ENCODE measurements at places on chromosomes 5 and 9.

GRCh38 chr5:39100851-39101396 lies 26.7 kb upstream of the RICTOR start:
- DNase-seq: no peak

- no peak for DNase-seq
These were observed 82.1 kb upstream of the IL33 start for GRCh38 chr9:6133346-6134063.

DNA sequence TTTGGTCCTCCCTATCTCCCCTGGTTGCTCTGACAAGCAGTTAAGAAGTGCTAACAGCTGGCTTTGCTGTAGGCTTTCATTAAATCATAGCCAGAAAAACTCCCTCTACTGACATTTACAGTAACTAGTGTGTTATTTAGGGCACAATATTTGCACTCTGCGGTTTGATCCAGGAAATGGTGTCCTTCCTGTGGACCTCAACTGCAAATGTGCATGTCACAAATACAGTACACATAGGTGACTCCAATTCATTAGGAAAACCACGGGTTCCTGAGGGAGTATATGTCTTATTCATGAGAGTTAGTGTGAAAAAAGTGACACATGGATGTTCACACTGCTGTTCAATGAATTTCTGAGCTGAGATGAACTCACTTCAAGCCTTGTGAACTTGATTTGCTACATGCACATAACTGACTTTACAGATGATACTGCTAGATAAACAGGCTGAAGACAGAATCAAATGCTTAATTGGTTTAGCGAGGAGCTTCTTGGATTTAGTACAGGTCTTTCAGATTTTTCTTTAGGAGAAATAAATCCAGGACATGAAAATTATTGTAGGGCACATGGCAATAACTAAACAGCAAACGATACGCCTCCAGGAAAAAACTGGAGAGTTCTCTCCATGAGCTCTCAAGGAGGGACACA lies 281.5 kb downstream of the EFNA5 start:
- no peak for DNase-seq

- no peak for DNase-seq
These were observed 225.1 kb downstream of the ARRDC3 start for GRCh38 chr5:91158011-91158410.

DNA sequence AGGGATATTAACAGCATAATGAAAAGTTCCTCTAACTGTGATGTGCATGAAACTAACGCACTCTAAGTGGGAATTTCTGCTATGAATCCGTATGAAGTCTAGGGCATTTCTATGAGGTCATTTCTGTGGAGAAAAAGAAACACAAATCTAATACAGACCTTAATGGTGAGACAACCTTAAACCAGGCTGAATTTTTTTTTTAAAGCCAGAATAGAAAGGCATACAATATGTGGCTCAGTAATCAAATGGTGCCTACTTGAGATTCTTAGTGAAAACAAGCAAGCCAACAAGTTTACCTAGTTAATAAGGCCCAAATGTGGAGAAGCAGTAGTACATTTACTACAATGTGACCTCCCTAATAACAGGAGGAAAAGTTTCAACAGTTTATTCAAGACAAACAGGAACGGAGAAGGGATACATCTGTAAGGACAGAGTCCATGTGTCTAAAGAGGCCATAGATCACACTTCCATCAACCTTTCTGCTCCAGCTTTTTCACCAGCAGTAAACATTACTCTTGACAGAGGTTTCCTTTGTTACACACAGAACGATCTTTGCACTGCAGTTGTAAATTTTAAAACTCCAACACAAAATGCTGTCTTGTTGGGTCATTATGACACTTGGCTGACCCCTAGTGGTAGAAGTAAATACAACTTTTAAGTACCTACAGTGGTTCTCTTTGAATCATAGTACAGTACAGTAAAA lies 26.2 kb downstream of the CARNMT1 start:
- DNase-seq: no peak

DNA sequence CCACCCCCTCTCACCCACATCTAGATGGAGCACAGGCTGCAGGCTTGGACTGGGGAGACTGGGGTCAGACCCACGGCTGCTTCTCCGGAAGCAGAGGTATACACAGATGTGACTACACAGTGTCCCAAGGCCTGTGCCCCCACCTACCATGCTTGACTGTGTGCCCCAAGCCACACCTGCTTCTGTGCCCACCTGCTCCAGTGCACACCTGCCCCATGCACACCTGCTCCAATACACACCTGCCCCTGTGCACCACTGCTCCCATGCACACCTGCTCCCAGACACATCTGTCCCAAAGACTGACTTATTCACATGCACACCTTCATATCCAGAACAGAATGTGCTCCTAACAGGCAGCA lies 5.5 kb upstream of the COL5A1 start:
- no peak for DNase-seq

DNA sequence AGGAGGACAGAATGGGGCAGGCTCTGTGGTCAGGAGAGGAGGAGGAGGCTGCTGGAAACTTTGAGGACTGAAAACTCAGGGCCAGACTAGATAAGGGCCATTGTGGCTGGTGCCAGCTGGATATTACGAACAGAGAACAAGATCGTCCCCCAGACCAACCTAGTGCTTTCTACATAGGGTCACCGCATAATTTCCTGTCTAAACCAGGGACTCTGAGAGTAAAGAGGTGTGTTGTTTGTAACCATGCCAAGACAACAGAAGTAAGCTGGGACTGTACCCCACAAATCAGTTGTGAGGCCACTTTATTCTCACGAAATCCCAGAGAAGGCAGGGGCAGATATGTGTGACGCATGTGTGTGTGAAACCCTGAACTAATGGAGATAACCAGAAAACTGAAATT lies 20.3 kb upstream of the GFPT2 start:
- DNase-seq: peak; percentile 49

Measured in testis (tissue), 5 donors.